ENCODE measurements at places on chromosomes 6 and 20.
A peak's percentile ranks its signal among the peaks of the same experiment; 100 is the strongest.

- no peak for DNase-seq
Measured at GRCh38 chr6:79077715-79078074, 359 bp downstream of the PHIP start.

GRCh38 chr20:55010761-55011160 lies 535.4 kb downstream of the DOK5 start:
- DNase-seq, result no peak

DNA sequence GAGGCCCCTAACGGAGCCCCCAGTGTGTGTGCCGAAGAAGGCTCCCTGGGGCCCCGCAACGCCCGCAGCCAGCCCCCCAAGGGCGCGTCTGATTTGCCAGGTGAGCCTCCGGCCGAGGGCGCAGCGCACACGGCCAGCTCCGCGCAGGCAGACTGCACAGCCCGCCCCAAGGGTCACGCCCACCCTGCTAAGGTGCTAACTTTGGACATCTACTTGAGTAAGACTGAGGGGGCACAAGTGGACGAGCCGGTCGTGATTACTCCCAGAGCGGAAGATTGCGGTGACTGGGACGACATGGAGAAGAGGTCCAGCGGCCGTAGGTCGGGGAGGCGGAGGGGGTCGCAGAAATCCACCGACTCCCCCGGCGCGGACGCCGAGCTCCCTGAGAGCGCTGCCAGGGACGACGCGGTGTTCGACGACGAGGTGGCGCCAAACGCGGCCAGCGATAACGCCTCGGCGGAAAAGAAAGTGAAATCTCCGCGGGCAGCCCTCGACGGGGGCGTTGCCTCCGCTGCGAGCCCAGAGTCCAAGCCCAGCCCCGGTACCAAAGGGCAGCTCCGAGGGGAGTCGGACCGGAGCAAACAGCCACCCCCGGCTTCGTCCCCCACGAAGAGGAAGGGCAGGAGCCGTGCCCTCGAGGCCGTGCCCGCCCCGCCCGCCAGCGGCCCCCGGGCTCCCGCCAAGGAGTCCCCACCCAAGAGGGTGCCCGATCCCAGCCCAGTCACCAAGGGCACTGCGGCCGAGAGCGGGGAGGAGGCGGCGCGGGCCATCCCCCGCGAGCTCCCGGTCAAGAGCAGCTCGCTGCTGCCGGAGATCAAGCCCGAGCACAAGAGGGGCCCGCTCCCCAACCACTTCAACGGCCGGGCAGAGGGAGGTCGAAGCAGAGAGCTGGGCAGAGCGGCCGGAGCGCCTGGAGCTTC lies 117.0 kb downstream of the RTN4IP1 start:
- DNase-seq, result no peak

GRCh38 chr6:1595271-1596087 lies 14.2 kb upstream of the FOXC1 start:
- DNase-seq, result no peak

GRCh38 chr6:64539917-64540316 lies 904.3 kb downstream of the PHF3 start:
- no peak for DNase-seq

- no peak for DNase-seq
Measured at GRCh38 chr6:41571021-41571780, 25.0 kb downstream of the FOXP4 start.

DNA sequence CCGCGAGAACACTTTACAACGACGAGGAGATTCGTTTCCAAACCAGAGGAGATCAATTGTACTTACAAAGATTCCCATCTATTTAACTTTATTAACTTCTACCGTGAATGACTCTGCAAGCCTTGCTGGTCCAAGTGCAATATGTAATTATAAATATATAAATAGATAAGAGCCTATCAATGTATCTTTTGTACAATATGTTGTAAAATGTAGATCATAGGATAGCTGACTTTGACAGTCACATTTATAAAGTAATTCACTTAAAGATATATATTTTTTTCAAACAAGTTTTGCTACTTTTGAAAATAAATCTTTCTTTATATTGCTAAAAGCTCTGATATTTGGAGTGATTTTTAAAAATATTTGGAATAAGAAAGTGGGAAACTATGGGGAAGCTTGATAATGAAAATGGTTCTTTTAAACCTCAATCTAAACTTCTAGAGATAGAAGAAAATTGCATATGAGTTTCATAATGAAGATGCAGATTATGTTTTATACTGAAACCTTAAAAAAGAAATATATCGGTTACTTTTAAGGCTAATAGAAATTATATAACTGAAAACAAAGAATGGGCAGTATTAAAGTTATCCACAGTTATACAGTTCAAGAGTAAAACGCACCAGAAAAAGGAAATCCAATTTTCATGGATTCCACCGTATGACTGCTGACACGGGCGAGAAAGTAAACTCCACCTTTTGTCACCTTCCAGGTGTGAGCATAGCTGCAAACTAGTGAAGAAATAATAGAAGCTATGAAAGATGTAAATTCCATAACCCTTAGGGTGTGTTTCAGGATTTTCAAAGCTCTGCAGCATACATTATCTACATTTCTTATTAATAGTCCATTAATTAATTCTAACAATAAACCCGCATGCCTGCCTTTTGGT lies 3.3 kb downstream of the TCF21 start:
- DNase-seq, result no peak

DNA sequence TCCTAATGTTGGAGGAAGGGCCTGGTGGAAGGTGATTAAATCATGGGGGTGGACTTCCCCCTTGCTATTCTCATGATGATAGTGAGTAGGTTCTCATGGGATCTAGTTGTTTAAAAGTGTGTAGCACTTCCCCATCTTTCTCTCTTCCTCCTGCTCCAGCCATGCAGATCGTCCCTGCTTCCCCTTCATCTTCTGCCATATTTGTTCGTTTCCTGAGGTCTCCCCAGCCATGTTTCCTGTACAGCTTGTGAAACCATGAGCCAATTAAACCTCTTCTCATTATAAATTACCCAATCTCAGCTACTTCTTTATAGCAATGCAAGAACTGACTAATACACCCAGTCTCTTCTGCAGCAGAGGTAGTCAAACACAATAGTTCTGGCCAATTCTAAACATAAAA lies 5.4 kb downstream of the EPM2A start:
- no peak for DNase-seq

- peak; percentile 23 for DNase-seq
Measured at GRCh38 chr6:141483598-141484061, 649.1 kb upstream of the GJE1 start.

- no peak for DNase-seq
Measured at GRCh38 chr6:30037182-30037788, 23.8 kb upstream of the POLR1H start.

GRCh38 chr6:140082867-140083297 lies 708.4 kb upstream of the CITED2 start:
- no peak for DNase-seq

DNA sequence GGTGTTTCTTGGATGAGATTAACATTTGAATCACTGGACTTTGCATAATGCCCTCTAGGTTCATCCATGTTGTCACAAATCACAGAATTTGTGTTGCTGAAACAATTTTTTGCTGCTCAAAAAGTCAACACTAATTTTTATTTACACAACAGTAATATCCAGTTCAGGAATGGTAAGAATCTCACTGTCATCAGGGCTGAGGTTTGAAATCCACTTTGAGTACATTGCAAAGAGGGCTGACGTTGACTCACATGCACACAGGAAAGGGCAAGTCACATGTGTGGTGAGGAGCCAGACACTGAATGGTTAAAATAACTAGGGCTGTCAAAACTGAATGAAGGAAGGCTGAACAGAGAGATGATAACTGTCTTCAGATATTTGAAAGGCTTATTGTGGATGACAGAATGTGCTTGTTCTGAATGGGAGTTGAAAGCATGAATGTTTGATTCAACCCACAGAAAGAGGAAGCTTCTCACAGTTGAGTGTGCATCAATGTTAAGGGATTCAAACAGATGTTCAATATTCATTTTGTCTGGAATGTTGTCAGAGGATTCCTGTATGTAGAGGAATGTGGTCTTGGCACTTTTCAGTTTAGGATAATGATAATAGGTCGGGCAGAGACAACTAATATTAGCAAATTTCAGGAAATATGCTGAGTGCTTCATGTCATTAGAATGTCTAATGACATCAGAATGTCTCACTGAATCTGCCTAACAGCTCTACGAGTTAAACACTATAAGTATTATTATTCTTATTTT lies 3.6 kb upstream of the ADGRG6 start:
- no peak for DNase-seq

DNA sequence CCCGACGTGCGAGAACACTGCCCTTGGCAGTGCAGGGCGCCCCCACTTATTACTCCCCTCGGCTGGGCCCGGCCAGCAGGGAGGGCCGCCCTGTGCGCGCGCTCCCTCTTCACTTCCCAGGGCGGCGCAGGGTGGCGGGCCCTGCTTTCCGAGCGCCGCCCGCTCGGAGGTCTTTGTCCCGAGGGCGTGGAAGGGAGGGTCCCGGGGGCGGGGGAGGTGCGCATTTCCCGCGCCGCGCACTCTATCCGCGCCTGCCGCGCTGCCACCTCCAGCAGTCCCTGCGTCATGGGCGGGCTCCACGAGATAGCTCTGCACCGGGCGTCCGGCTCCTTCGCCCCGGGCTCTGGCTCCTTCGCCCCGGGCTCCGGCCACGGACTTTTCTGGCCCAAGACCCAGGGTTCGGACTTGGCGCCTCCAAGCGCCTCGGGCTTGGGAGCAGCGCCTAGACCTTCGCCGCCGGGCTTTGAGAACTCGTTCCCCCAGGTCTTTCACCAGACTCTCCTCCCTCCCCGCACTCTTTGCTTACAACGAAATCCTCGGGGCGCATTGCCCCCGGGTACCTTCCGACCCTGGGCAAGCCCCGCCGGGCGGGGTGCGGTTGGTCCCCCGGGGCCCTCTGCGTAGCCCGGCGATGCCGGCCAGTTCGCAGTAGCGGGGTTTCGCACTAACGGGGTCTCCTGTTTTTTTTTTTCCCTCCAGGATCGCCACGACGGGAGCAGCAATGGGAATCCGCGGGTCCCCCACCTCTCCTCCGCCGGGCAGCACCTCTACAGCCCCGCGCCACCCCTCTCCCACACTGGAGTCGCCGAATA lies 1.6 kb downstream of the TFAP2C start:
- no peak for DNase-seq

- no peak for DNase-seq
Measured at GRCh38 chr20:25418776-25419175, 11.3 kb downstream of the GINS1 start.

DNA sequence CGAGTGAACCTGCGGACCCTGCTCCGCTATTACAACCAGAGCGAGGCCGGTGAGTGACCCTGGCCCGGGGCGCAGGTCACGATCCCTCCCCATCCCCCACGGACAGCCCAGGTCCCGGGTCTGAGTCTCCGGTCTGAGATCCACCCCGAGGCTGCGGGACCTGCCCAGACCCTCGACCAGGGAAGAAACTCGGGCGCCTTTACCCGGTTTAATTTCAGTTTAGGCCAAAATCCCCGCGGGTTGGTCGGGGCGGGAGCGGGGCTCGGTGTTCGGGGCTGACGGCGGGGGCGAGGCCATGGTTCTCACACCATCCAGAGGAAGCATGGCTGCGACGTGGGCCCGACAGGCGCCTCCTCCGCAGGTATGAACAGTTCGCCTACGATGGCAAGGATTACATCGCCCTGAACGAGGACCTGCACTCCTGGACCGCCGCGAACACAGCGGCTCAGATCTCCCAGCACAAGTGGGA lies 46.9 kb upstream of the TRIM26 start:
- DNase-seq, result peak; percentile 1

DNA sequence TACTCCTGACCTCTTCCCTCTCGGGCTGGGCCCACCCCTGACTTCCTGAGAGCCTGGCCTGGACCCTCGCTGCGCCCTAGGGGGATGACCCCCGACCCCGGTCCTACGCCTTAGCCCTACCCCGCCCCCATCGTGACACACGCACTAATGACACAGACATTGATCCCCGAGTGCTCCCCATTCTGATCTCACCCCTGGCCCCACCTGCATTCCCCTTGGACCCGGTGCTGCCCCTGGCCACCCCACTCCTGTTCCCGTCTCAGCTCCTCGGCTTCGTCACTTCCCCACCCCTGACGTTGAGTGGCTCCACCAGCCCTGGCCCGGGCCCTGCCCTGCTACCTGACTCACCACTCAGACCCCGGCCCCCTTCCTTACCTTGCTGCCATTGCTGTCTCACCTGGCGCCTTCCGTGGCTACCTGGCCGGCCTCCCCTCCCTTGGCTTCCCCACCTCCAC lies 12.1 kb downstream of the RBCK1 start:
- DNase-seq, result no peak

DNA sequence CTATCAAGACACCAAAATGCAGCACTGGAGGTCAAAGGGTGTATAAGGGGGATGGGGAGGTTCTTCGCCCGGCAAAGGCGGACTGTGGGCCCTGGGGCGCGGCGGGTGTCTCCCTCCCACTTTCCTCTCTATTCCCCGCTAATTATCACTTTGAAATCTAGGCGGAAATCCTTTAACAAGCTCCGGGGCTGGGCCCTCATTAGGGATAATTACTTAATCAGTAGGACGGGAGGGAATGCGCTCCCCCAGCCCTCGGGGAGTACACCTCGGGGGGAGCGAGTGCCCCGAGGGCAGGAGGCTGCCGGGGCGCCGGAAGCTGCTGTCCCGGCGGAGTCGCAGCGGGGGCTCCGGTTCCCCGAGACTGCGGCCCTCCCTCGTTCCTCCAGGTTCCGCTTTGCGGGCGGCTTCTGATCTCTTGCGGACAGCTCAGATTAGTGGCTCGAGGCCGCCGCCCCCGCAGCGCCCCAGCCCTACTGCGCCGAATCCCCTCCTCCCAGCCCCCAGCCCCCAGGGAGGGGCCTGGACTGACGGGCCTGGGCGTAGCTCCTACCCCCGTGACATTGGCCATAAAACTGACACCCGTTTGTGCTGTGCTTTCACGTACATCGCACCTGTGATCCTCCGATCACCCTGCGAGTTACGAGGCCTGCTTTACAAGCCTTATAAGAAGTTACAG lies 14.7 kb downstream of the MUCL3 start:
- peak; percentile 53 for DNase-seq

GRCh38 chr6:41723530-41724227 lies 11.7 kb downstream of the TFEB start:
- peak; percentile 66 for DNase-seq

DNA sequence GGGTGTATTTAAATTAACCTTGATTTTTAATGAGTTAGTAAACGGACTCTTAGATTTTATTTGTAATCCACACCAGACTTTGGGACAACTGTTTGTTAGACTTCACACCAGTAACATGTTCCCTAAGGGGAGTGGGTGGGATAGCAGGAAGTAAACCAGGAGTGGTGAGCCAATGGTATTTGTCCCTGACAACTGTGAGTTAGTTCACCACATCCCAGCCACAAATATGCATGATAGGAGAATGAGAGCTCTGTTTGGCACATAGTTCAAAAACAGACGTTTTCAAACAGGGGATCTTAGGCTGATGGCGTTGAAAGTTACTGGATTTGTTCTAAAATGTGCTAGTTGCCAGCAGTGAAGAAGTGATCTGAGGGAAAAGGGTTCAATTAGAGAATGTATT lies 18.7 kb upstream of the COL10A1 start:
- DNase-seq, result no peak

DNA sequence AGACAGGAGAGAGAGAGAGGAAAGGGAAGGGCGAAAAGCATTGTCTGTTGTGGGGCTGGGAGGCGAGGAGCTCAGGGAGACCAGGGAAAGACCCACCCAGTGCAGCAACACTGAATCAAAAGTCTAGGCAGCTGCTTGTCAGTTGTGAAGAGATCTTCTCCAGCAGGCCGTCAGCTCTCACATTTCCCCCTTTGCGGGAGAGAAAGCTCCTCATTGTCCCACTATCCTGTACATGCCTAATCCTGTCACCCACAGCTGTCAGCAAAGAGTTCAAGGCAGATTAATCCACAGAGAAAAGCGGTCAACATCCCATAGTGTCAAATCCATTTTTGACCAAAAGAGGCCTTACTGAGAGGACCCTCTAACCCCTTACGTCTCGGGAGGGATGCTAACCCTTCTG lies 27.3 kb downstream of the RNF182 start:
- DNase-seq, result no peak

GRCh38 chr6:148845464-148845863 lies 98.6 kb downstream of the UST start:
- no peak for DNase-seq
